ENCODE measurements at places on chromosomes 4 and X.

- no peak for DNase-seq
Observed at GRCh38 chr4:184103527-184104264, 114.0 kb downstream of the ENPP6 start.

GRCh38 chr4:129708784-129709183 lies 612.8 kb downstream of the C4orf33 start:
- no peak for DNase-seq

- DNase-seq: no peak
Observed at GRCh38 chr4:183871581-183871980, 33.5 kb upstream of the STOX2 start.

DNA sequence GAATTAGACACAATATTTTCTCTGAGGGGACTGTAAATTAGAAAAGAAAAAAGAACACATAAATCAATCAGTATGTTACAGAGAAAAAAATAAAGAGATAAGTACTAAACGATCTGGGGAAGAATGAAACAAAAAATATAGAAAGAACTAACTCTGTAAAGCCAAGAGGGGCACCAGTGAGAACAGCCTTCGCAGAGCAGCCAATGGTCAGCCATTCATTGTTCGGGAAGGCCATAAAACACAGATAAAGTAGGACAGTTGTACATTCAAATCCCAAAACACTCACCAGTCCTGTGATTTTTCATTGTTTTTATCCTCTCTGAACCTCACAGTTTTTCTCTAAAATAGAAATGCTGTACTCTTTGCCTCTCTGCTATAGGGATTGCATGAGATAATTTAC lies 127.9 kb downstream of the NEK1 start:
- DNase-seq: no peak

- DNase-seq: no peak
Observed at GRCh38 chrX:10619425-10620046, 849 bp downstream of the MID1 start.

DNA sequence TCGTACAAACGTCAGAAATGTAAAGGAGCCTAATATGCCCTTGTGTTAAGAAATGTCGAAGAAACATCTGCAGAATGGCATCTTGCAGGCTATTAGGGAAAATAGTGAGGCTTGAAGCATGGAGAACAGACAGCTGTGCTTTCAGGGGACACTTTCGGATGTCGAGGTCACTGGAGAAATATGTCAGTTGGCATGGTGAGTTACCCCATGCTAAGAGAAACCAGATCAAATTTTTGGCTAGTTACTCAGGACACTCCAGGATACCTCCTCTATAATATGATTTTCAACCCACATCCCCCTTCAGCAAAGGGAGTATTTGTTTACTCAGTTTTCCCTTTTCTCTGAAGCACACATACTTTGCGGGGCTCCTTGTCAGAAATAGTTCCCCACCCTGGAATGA lies 171.4 kb downstream of the GPC3 start:
- no peak for DNase-seq

GRCh38 chr4:87445964-87446363 lies 23.6 kb downstream of the NUDT9 start:
- no peak for DNase-seq

- no peak for DNase-seq
Observed at GRCh38 chr4:24179201-24179840, 289.5 kb upstream of the PPARGC1A start.

- no peak for DNase-seq
Observed at GRCh38 chrX:30804462-30804861, 84.6 kb downstream of the TAB3 start.

GRCh38 chrX:133454491-133454914 lies 39.2 kb upstream of the GPC4 start:
- no peak for DNase-seq

DNA sequence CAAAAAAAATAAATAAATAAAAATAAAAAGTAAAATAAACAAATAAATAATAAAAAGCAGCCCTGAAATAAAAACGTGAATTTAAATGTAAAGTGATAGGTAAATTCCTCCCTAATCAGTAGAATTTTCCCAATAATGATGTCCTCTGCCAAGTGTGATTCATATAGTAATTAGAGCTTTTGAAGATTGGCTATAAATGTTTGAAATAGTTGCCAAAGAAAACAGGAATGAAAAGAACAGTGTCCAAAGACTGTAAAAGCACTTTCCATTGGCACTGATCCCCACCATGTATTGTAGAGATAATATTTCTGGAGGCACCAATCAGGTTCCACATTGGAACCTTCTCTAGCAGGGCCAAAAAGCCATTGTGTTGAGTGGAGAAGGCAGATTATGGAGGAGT lies 25.9 kb upstream of the SMARCAD1 start:
- DNase-seq: no peak

GRCh38 chr4:87053802-87054767 lies 119.3 kb downstream of the AFF1 start:
- no peak for DNase-seq

DNA sequence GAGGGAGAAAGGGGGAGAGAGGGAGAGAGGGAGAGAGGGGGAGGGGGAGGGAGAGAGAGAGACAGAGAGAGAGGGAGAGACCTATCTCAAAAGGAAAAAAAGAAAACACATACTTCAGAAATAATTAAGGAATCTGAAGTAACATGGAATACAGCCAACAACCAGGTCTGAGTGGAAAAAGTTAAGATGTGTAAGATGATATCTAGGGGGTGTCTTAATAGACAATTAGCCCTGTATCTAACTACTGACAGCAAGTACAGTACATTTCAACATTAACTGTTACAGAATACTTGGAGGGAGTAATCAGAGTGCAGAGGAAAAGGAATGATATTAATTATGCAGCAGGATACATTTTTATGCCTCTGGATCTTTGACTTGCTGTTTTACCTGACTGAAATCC lies 22.4 kb downstream of the NUP54 start:
- no peak for DNase-seq

DNA sequence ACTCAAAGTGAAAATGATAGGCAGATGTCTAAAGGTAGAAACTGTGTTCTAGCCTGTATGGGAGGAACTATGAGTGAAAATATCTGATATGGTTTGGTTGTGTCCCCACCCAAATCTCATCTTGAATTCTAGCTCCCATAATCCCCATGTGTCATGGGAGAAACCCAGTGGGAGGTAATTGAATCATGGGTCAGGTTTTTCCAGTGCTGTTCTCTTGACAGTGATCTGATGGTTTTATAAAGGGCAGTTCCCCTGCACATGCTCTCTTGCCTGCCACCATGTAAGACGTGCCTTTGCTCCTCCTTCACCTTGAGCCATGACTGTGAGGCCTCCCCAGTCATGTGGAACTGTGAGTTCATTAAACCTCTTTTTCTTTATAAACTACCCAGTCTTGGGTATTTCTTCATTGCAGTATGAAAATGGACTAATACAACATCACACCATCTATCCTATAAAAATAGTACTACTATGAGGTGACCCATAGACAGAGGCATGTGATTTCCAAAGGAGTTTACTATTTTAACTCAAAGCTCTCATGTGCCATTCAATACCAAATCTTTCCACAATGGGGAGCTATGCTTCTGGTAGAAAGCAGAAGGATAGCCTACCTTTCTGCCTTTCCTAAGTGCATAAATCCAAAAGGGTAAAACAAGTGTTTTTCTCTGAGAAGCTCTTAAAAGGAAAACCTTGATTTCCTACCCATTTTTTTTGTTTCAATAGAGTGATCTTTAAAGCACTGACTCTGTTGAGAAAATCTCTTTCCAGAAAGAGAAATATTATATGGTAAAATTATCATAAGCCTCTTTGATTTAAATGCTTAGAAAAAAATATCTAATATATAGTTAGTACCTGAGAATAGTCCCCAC lies 38.8 kb downstream of the SEC31A start:
- peak; percentile 58 for DNase-seq

GRCh38 chrX:1506916-1507315 lies 30.1 kb downstream of the P2RY8 start:
- DNase-seq: no peak

DNA sequence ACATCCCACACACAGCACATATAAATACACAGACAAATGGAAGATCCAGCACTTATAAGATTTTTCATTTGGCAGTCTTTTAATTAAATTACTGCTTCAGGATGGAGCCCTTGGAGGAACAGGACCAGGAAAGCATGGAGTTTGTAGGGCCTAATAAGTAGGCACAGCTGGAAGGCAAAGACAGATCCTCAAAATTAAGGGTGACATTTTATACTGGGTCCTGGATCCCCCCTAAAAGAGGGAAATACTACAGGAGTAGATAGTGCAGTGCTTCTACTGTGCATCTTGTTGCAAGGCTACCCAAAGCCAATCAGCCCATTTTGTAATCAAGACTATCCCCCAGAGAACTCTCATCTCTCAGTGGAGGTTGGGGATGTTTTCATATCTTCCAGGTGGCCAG lies 1860.7 kb upstream of the PCDH10 start:
- DNase-seq: no peak

DNA sequence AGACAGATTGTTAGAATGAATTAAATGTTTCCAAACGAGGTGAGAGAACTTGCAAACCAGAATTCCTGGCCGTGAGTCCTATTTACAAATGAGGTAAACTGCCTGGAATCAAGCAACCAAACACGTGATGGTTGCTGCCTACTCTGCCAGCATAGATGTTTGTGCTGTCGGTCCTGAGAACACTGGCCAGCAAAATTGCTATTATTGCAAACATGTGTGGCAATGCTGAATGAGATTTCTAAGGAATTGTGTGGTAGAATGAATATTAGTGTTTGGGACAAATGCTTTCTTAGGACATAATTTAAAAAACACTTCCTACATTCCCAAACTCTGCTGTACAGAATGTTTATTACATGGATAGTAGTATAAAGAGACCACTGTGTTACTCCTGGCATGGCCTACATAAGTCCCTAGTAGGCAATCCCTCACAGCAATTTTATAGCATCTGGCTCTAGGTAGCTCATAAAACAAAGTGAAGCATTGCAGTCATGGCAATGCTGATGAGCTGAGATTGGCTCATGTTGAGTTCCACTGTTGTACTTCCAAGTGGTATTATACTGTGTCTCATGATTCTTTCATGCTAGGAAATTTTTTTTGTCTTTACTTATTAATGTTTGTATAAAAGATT lies 605.2 kb upstream of the EPHA5 start:
- DNase-seq: no peak

GRCh38 chr4:998096-998691 lies 5.0 kb upstream of the SLC26A1 start:
- DNase-seq: no peak

GRCh38 chr4:78409612-78410202 lies 141.9 kb upstream of the ANXA3 start:
- no peak for DNase-seq

DNA sequence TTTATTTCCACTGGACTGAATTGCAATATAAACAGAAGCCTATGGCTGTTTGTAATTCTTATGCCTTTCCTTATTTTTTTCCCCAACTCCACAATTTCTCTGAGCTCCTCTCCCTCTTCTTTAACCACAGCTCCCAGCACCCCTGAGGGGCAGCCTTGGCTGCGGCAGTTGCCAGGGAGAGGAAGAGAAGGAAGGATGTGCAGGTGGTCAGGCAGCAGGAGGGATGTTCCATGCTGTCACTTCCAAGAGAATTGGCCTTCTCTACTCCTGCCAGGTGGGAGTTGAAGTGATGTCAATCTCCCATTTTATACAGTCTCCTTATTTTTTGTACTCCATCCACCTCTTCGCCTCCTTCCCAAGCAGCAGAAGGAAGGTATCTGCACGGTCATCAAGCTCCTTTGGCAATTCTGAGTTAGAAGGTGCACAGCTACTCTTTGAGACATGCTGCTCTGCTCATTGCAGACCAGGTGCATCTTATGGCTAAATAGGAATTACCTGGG lies 343.3 kb upstream of the RPS6KA3 start:
- no peak for DNase-seq

DNA sequence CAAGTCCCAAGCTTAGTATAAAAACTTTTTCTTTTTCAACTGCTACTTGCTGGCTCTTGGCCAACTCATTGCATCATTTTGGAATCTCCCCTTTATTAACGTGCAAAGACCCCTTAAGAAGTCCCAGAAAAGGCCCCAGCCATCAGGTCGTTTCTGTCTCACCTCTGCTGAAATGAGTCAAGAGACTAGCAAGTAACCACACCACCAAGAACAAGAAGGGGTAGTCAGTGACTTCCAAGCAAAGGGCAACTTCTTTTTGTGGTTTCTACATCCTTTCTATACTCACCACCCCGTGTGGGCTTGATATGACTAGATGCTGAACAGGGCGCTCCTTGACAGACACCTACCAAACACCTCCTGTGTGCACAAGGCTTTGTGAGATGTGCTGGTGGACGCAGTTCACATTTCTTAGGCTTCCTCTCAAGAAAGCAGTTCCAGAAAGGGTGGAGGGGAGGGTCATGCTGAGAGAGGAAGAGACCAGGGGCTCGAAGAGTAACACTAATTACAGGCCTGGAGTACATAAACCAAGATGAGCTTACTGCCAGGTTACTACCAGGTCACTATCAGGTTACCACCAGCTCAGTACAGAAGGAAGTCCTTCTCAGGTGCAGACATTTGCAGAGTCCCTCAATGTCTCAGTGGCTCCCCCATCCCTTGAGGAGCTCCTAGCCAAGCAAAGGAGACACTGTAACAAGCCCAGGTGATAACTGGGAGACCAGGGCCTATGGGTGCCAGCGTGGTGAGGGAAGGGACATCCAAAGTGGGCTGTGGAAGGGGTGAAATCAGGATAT lies 19.3 kb downstream of the JAKMIP1 start:
- peak; percentile 75 for DNase-seq

DNA sequence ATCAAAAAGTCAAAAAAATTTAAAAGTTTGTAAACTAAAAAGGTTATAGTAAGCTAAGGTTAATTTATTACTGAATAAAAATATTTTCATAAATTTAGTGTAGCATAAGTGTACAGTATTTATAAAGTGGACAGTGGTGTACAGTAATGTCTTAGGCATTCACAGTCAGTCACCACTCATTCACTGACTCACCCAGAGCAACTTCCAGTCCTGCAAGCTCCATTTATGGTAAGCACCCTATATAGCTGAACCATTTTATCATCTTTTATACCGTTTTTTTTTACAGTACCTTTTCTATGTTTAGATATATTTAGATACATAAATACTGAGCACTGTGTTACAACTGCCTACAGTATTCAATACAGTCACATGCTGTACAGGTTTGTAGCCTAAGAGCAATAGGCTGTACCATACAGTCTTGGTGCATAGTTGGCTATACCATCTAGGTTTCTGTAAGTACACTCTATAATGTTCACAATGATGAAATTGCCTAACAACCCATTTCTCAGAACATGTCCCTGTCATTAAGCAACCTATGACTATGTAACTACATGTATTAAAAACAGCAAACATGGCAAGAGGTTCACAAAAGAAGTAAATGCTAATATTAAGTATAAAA lies 18.6 kb downstream of the ACSL4 start:
- no peak for DNase-seq

GRCh38 chrX:150372280-150372679 lies 9.2 kb downstream of the MAMLD1 start:
- no peak for DNase-seq

GRCh38 chr4:168124008-168124641 lies 31.8 kb downstream of the ANXA10 start:
- DNase-seq: no peak

GRCh38 chrX:23783589-23784469 lies 856 bp downstream of the SAT1 start:
- peak; percentile 32 for DNase-seq
